ENCODE measurements at places on chromosomes 13 and 19.

GRCh38 chr13:97417698-97418097 is 16.3 kb upstream of the RAP2A start:
- DNase-seq = no peak

GRCh38 chr19:32220951-32221350 is 124.5 kb upstream of the ZNF507 start:
- DNase-seq = no peak

DNA sequence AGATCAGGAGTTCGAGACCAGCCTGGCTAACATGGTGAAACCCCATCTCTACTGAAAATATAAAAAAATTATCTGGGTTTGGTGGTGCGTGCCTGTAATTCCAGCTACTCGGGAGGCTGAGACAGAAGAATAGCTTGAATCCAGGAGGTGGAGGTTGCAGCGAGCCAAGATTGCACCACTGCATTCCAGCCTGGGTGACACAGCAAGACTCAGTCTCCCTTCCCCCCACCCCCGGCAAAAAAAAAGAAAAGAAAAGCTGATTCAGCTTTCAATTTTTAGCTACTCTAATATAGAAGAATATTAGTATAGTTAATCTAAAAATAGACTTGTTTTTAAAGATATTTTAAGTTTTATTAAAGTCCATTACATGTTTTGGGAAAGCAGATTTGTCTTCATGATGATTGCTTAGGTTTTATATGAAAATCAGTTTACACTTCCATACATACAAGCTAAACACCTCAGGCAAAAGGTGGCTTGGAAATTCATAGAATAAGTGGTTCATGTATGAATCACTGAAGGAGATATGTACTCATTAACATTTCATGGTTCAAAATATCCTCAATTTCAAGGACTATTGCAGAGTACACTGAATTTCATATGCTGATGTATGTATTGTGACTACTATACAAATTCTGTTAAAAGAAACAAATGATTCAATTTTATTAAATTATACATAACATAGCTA is 165.2 kb downstream of the TDRD3 start:
- no peak for DNase-seq

GRCh38 chr19:20321139-20321763 is 154.2 kb downstream of the ZNF486 start:
- DNase-seq = no peak

DNA sequence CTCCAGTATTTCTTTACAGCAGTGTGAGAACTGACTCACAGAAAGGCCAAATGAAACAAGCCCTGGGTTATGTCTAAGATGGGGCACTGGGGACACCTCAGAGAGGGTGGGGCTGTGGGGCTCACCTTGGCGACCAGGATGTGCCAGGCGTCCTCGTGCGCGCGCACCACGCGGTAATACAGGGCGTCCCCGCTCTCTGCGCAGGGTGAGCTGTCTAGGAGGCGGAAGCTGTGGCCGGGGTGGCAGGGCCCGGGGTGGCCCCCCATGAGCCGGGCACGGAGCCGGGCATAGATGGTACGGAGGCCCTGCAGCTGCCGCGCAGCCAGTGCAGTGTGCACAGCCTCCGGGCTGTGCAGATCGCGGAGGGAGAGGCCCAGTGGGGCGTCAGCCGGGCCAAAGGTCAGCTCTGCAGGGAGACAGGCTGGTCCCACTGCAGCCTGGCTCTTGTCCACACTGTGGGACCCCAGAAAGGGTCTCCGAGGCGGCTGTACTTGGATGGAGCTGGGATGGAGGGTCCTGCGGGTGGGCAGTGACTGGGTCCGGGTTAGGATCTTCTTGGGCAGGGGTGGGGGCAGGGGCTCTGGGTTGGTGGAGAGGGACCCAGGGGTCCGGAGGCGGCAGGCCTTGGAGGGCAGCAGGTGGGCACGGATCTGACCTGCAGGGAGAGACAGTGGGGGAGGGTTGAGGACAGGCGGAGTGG is 3.4 kb downstream of the PEAK3 start:
- DNase-seq = no peak

GRCh38 chr13:35470671-35471661 is 5.5 kb downstream of the MAB21L1 start:
- DNase-seq = no peak

- peak; percentile 46 for DNase-seq
These were observed 19.4 kb upstream of the CRTC1 start for GRCh38 chr19:18663940-18664530.

- DNase-seq = no peak
These were observed 123.6 kb upstream of the MAB21L1 start for GRCh38 chr13:35600137-35600536.

GRCh38 chr19:53977991-53978731 is 13.3 kb upstream of the CACNG6 start:
- no peak for DNase-seq

- DNase-seq = no peak
These were observed 193.8 kb downstream of the FOXO1 start for GRCh38 chr13:40472427-40473220.

- DNase-seq = no peak
These were observed 184.9 kb downstream of the TM9SF2 start for GRCh38 chr13:99686157-99686572.

GRCh38 chr19:20078581-20079031 is 806 bp downstream of the ZNF90 start:
- DNase-seq = peak; percentile 40

DNA sequence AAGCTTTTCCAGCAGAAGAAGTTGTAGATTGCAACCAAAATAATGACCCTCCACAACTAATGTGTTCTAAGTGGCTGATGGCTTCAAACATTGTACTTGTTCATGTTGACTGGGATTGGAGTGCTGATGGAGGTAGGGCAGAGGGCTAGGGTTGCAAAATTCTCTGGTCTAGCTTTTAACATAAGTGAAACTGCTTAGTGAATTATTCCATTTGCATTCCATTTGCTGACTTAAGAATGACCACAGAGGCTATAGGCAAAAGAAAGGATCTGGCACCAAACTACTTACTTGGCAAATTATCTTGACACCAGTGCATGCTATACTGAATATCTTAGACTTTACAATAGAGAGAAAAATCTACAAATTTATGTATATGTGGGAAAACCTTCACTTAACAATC is 287.0 kb downstream of the FGF9 start:
- DNase-seq = no peak

GRCh38 chr19:39132344-39132969 is 6.9 kb downstream of the PAK4 start:
- DNase-seq = no peak

- no peak for DNase-seq
These were observed 14.6 kb downstream of the GSX1 start for GRCh38 chr13:27806744-27807387.

GRCh38 chr13:109761695-109762094 is 24.7 kb downstream of the IRS2 start:
- DNase-seq = no peak

GRCh38 chr19:23665651-23666410 is 21.2 kb downstream of the ZNF675 start:
- no peak for DNase-seq

DNA sequence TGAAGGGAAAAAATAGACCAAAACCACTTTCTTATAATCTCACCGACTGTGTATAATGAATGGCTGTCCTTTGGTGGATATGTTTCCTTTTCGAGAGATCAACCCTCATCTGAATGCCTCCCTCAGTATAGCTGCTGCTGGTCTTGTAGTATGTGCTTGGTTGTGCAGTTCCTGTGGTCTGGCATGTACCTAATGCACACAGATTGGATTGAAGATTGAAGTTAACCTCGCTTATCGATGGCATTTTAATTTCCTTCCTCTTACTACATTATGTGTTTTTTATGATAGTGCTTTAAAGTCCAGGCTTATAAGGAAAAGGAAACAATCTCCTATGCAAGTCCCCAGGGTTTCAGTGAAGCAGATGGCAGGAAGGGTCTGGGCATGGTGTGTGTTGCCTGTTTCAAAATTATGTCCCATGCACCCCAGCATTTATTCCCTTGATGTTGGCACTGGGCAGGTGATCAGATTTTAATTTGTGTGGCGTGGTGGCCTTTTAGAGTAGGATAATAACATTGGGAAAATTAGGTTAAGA is 334.1 kb downstream of the SHISA2 start:
- DNase-seq = no peak

GRCh38 chr13:110680852-110681251 is 25.1 kb downstream of the CARS2 start:
- DNase-seq = peak; percentile 26

- no peak for DNase-seq
These were observed 805.6 kb upstream of the ARGLU1 start for GRCh38 chr13:107373551-107373950.

- DNase-seq = no peak
These were observed 675 bp downstream of the PPP1R14A start for GRCh38 chr19:38255383-38256014.

GRCh38 chr19:32041681-32042292 is 303.6 kb upstream of the ZNF507 start:
- DNase-seq = peak; percentile 39

DNA sequence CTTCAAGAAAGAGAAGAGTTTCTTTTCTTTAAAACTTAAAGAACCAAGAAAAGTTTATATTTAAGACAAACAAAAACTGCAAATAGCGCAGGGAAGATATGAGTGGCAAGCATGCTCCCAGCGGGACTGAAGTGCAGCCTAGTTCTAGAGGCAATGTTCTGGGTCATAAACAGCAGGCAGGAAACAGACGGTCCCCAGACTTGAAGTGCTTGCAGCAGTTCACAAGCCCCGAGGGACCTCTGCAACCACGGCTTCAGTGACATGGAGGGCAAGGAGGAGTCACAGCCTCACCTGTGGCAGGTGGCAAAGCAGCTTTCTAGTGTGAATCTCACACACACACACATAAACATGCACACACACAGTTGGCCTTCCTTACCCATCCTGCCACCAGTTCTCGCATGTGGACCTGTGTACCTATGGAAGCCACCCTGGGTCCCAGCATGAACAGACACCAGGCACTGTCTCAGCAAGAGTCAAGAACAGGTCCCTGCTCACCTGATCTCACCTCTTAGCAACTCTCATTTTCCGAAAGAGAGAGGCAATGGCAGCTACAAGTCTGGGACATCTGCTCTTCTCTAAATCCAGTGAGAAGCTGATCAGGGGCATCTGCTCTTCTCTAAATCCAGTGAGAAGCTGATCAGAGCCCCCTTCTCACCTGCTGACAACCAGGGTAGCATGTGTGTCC is 162.0 kb downstream of the EFNB2 start:
- no peak for DNase-seq

DNA sequence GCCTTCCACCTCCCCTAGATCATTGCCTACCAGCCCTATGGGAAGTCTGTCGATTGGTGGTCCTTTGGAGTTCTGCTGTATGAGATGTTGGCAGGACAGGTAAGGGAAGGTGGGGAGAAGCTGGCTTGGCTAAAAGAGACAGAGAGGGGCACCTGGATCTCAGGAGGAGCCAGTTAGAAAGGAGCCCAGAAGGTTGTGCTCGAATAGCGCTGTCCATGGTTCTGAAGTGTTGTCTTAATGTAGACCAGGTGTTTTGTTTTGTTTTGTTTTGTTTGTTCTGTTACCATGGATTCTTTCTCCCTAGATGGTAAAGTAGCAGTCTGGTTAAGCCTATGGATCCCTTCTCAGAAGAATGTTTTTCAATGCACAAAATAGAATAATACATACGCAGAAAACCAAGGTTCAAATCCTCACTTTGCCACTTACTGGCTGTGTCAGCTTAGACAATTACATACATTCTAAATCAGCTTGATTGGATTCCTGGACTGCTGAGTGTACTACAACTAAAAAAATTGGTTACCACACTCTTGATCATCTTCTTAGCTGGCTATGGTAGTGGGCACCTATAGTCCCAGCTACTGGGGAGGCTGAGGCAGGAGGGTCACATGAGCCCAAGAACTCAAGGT is 5.9 kb upstream of the CACNG7 start:
- peak; percentile 68 for DNase-seq
